ENCODE measurements at places on chromosomes 2 and 18.

- no peak for DNase-seq
These were observed 24.7 kb upstream of the AMMECR1L start for GRCh38 chr2:127910415-127910814.

DNA sequence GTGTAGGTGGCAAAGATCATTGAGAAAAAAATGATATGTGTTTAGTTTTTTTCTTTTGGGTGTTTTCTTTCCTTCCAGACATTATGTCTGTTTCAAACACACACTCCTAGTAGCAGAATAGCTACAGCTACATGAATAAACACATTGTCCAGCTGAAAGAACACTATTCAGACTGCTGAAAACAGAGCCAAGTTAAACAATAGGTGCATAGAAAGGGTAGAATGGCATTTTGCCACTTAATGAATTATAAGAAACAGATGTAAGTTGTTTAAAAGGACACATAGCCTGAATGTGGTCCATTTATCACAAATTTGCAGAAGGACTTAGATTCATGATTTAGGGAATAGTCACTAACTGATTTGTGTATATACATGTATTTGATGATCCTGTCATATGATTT is 20.1 kb downstream of the CTLA4 start:
- no peak for DNase-seq

DNA sequence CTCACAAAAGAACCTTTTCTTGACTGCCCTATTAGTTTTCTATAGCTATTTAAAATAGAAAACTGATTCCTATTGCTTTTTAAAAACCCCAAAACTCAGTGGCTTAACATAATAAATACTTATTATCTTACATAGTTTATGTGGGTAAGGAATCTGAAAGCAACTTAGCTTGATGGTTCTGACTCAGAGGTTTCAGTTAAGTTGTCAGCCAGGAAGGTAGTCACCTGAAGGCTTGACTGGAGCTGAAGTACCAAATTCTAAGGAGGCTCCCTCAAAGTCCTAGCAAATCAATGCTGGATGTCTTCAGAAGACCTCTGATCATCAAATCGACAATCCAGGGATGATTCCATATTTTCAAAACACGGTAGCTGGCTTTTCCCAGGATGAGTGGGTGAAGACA is 546.6 kb upstream of the CDH2 start:
- no peak for DNase-seq

GRCh38 chr18:1483385-1483784 is 578.7 kb downstream of the ADCYAP1 start:
- no peak for DNase-seq

DNA sequence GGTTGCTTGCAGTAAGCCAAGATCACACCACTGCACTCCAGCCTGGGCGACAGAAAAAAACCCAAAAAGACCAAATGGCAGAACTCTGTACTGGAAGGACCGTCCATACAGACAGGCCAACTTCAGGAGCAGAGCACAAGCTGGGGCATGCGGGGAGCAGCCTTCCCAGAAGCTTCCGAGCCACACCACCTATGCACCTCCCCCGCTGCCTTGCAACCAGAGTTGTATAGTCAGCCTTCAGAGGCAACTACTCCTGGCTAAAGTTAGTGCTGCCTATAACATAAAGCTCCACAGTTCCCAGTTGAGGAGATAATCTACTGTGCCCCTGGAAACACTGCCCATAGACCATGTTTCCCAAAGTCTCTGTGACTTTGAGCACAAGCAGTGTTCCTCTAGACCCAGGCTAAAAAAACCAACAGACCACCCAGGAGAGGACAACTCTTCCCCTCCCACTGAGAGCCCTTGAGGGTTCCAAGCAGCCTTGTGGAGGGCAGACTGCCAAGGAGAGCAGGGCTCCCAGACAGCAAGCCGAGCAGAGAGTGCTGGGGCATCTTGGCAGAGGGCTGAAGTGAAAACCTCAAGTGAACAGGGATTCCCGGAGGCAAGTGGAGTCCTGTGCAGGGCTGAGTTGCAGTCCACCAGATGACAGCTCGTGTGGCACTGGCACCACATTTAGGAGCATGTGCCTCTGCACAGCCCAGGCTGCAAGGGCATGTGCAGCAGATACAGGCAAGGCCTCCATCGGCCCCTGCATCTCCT is 6.8 kb downstream of the SFT2D3 start:
- DNase-seq = no peak

GRCh38 chr2:157830696-157831570 is 45.2 kb downstream of the ACVR1 start:
- DNase-seq = peak; percentile 77

- no peak for DNase-seq
These were observed 82.1 kb downstream of the MAP4K4 start for GRCh38 chr2:101779656-101780055.

DNA sequence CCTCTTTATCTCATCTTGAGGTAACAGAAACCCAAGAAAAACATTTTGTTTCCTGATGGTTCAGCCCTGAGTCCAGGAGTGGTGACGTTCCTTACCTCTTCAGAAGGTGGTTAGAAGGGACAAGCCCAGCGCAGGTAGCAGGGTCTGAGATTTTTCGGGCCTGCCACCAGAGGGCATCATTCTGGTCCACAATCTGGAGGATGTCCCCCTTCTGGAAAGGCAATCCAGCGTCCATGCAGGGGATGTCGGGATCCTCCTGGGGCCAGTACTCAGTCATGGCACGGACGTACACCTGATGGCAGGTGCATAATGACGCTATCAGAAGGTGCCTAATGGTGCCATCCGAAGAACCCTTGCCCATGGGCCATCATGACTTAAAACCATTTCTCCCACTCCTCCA is 17.7 kb downstream of the MPP4 start:
- no peak for DNase-seq

DNA sequence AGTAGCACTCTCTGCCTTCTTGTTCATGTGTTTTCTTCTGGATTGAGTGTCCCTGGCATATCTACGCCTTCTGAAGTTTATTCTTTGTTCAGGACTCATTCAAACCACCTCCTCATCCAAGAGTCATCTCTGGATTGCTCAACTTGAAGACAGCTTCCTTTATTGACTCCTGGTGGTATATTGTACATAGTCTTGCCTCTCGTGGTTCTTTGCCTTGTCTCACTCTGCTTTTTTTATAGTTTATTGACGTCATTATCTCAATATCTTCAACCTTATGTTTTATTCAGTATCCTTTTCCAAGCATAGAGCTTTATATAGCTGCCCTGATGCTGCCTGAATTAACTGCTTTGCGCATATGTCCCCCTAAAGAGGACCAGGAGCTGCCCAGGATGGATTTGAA is 161.7 kb downstream of the INSIG2 start:
- no peak for DNase-seq
